ENCODE measurements at places on chromosomes 3 and 15.
A peak's percentile ranks its signal among the peaks of the same experiment; 100 is the strongest.

DNA sequence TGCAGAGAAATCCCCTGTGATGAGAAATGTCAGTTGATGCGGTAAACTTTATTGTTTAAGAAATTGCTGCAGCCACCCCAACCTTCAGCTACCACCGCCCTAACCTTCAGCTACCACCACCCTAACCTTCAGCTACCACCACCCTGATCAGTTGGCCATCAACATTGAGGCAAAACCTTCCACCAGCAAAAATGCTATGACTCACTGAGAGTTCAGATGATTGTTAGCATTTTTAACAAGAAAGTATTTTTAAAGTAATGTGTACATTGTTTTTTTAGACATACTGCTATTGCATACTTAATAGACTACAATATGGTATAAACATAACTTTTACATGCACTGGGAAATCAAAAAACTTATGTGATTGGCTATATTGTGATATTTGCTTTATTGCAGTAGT, 30.0 kb downstream of the U2SURP start:
- no peak for DNase-seq

GRCh38 chr15:45110256-45110820, 3.6 kb downstream of the DUOX2 start:
- no peak for DNase-seq

DNA sequence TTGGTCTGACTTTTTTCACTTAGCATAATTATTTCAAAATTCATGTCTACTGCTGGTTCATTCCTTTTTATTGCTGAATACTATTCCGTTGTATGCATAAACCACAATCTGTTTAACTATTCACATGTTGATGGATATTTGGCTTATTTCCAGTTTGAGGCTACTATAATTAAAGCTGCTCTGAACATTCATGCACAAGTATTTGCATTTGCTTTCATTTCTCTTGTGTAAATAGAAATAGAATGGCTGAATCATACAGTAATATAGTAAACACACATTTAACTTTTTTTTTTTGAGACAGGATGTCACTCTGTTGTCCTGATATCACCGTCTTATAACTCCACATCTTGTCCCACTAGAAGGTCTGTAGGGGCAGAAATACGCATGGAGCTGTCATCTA, 57.3 kb downstream of the NMNAT3 start:
- no peak for DNase-seq

DNA sequence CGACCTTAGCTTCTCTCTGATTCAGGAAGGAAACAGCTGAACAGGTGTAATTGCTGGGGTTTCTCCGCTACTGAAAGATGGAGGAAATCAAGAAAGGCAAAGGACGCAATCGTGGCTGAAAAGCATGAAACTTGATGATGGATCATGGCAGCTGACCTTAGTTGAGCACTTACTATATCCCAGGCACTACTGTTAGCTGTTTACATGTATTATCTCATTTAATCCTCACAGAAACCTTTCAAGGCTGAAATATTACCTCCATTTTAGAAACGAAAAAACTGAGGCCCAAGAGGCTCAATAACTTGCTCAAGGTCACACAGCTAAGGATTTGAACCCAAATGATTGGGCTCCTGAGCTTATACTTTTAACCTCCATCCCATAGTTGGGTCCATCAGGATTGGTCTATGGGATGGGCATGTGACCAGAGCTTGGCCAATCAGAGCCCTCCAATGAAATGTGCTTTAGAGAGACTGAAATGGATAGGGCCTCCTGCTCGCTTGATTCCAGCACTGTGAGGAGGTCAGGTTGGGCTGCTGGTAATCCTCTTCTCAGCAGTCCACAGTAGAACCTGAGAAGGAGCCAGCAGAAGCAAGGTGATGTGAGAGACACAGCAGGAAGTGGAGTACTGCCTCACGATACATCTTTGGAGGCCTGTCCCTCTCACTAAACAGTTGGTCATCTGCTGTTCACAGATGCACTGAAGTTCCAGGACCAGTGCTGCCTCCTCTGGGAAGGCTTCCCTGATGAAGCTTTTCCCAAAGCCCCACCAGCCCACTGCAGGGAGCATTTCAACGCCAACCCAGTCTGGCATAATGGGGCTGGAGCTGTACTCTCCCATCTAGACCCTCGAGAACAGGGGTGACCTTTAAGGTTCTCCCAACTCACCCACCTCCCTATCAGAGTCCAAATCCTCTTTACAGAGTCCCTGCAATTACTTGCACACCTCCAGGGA, 10.4 kb downstream of the CLN6 start:
- no peak for DNase-seq

- peak; percentile 86 for DNase-seq
These were observed 7.2 kb upstream of the MCF2L2 start for GRCh38 chr3:183435661-183436060.

DNA sequence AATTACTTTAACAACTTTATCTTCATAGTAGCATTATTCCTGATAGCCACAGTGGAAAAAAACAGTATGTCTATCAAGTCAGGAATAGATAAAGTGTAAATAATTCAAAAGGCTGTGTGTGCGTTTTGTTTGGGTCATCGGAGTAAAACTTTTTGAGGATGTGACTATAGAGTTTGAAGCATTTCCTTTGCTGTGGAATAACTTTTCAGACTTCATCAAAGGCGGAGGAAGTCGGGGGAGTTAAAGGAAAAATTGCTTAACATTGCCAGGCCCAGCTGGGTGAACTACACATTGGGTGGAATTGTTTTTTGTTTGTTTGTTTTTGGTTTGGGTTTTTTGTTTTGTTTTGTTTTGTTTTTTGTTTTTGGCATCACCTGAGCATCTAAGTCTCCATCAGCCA, 70.4 kb upstream of the CRTC3 start:
- DNase-seq: no peak
